Cardiac septum (tissue), 1 donor: ENCODE measurements at places on chromosomes 13 and 19.

GRCh38 chr19:771332-771785 is 20.4 kb downstream of the MISP start:
- DNase-seq, result no peak

DNA sequence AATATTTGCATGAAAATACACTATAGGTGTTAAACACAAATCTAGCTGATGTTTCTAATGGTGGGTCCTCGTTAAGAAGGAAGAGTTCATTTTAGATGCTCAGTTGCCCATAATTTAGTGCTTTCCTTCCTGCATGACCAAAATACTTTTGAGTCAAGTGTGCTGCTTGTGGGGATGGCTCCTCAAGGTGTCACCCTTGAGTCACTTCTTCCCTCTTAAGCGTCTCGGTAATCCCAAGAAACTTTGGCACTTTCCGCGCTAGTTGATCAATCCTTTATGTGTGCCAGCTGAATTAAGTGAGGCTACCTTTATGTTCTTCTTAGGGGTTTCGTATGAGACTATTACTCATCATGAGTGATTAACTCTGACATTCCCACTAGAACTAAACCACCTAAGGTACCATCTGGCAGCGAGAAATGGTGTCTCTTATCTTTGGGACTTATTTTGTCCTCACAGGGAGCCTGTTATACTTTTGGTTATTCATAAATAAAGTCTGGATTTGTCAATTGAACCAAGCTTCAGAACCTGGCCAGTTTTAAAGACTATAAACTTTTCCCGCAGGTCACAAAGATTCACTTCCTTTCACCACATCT is 106.8 kb downstream of the NHLRC3 start:
- no peak for DNase-seq

DNA sequence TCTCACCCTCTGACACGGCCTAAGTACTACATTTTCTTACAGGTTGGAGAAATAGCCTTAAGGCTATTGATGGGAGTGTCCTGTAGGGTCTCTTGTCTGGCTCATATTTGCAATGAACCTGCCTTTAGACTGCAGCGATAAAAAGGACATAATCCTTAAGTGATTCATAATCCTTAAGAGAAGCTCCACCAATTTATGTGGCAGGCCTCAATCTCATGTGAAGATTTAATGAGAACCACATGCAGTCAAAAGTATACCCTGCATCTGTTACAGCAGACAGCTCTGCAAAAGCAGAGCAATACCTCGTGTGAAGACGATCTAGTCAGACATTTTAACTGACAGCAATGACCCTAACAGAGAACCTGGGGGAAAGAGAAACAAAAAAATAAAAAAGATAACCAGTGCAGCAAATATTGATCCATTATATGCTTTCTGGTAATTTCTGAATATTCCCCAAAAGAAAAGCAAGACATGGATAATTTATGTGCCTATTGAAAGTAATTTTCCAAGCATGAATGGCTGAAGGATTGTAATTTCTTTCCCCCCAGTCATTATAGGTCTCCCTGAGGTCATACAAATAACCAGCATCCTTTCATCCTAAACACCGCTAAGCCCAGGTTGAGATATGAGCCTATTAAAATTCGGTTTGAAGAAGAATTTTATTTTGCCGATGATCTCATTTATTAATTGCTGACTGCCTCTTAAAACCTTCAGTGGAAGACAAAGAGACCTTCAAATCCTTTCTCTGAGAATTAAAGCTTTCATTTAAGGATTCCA is 321.8 kb upstream of the NBEA start:
- no peak for DNase-seq

DNA sequence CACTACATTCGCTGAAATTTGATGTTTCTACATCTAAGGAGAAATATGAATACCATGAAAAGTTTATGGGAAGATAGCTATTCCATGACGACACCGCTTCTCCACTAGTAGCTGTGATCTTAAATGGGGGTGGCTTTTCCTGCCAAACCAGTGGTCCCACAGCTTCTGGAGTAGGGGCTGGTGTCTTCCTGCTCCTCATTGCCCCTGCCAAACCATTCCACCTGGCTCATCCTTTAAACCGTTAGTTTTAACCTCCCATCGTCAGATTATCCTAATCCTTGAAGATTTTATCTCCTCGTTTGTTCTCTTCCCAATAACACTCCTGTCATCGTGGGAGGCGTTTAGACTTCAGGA is 568 bp upstream of the ZNF230 start:
- no peak for DNase-seq

DNA sequence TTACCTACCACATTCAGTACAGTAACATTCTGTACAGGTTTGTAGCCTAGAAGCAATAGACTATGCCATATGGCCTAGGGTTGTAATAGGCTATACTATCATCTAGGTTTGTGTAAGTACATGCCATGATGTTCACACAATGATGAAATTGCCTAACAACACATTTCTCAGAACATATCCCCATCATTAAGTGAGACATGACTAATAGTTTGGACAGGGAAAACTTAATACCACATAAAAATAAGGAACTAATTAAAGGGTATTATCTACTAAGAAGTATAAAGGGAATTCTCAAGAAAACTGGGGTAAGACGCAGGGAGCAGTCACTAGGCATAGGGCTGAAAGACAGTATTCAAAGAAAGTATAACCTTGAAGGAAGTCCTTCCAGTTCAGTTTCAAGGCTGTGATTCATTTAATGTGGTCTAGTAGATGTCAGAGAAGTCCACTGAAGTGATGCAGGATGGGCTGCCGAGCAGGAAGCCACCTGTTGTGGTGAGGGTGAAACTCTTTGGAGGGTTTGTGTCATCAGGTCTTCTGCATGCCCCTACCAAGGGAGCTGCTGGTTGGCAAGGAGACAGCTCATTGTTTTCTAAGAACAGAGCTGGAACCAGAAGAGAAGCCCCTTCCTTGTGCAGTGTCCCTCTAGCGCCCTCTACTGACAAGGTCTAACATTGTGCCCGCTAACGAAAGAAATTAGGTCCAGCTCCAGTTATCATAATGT is 122.9 kb downstream of the OLFM4 start:
- DNase-seq, result no peak
